ENCODE measurements at places on chromosomes 11 and 22.

- no peak for DNase-seq
Observed at GRCh38 chr11:79467761-79468160, 26.9 kb upstream of the TENM4 start.

- DNase-seq = no peak
Observed at GRCh38 chr11:41283191-41283930, 176.1 kb downstream of the LRRC4C start.

GRCh38 chr22:50242406-50242949, 2.3 kb downstream of the TUBGCP6 start:
- DNase-seq = no peak

GRCh38 chr22:46036558-46037408, 59.8 kb upstream of the WNT7B start:
- peak; percentile 78 for DNase-seq

DNA sequence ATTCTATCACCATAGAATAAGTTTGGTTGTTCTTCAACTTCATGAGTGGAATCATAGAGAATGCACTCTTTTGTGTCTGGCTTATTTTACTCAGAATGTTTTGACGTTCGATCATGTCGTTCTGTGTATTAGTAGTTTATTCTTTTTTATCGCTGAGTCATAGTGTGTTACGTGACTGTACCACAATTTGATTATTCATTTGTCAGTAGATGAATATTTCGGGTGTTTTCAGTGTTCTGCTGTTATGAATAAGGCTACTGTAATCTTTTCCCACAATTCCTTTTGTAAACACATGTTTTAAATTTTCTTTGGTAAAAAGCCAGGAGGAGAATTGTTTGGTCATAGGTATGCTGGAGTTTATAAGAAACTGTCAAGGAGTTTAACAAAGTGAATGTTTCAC, 279.9 kb upstream of the B3GAT1 start:
- no peak for DNase-seq

DNA sequence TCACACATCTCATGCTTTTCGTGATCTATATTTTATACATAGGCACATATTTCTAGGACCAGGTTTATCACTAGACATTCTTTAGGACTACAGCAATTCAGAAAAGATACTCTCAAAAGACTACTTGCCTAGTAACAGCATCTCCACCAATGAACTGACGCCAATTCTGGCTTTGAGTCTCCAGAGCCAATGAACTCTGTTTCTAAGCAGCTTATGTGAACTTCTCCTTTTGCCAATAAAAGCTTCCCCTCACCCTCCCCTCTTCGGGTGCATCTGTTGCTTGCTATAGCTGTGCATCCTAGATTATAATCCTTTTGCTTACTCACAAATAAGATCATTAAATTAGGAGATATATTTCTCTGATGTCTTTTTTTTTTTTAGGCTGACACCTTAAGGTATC, 11.4 kb upstream of the ANKK1 start:
- DNase-seq = no peak

DNA sequence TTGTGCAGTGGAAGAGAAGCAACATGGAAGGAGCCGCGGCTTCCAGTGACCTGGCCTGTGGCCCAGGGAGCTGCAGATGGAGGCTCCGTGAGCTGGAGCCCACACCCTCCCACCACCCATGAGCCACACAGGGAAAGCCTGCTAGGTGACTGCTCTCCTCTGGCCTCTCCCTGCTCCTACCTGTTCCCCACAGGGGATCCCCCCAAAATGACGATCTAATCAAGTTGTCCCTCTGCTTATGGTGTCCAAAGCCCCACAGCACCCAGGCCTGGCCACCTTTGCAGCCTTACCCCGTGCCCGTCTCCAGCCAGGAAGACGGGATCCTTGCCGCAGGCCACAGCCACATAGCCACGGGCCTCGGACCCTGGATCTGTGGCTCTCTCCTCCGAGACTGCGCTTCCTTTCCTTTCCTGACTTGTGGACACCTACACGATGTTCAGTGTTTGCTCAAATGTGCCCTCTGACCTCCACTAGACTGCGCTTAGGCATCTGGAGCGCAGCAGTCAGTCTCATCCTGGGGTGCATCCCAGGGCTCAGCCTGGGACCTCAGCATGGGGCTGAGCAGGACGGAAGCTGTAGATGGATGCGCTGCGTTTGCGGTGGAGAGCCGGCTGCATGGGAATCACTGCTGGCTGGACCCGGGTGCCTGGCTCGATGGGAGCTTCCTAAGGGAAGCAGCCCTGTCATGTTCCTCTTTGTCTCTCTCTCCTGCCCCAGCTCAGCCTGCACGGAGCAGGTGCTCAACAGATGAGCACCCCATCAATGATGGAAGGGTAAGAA, 133.3 kb downstream of the ST3GAL4 start:
- DNase-seq = no peak
